Activated B cell treated with CpG ODN at 0.5 μM for 24 hours (primary cell): ENCODE measurements at places on chromosomes 12 and 14.
A peak's percentile ranks its signal among the peaks of the same experiment; 100 is the strongest.

- DNase-seq: no peak
These were observed 217.2 kb upstream of the BMP4 start for GRCh38 chr14:54173802-54174201.

DNA sequence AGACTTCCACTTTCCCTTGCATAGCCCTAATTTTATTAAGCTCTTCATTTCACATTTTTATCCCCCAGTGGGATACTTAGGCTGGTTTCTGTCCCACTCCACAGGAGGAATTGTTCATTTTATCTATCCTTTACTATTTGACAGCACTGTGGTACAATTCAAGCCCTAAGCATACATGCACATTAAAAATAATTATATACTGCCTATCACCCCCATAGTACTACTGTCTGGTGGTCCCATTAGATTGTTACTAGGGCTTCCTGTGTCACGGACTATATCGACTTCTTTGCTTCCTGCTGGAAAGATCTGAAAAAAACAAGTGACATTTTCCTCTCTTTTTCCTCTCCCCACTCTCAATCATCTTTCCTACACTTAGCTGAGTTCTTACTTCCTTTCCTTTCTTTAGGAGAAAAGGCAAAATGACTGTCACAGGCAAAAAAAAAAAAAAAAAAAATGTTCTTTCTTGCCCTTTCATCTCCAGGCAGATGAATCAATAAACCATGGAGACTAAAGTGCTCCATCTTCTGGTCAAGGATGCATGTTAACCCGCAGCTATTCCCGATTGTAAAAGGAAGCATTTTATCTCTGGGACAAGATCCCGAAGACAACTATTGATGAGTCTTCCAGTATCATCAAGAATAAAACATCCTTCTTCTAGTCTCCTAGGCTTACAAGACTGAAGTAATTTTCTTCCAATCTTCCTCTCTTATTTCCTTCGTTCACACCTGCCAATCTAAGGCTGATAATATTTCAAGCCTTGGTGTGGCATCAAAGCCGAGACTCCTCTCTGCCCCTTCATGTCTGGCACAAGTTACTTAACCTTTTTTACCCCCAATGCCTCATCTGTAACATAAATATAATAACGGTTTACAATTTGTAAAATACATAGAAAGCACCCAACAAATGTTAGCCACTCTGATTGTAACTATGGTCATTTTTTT is 94.4 kb upstream of the PLEKHG7 start:
- DNase-seq: no peak

GRCh38 chr12:96503976-96504375 is 14.6 kb downstream of the CFAP54 start:
- DNase-seq: no peak

DNA sequence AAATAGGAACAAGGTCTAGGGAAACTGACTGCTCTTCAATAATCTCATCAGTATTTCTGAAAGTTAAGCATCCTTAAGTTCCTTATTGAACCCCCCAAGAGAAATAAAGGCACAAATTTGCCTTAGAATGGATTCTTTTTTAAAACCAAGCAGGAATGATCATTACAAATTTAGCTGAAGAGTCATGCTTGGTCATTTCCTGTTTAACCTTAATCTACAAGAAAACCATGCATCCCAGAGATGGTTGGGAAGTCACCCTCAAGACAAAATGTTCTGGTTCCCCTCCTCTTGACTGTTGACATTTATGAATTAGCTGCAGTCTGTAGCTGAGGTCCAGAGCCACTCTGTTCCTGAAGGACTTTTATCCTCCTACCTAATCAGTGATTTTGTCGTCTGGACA is 291.8 kb upstream of the G2E3 start:
- no peak for DNase-seq

DNA sequence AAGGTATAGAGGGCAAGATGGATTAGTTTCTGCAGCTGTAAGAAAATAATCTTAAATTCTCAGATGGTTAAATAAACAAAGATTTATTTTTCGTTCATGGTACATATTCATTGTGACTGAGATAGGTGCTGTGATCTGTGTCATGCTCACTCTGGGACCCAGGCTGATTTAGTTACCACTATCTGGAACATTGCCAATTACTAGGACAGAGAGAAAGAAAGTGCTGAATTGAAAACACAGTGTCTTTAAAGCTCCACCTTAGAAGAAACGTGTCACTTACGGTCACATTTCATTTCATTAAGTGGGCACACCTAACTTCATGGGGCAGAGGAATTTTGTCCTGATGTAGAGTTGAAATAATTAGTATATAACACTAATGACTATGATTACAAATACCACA is 430.0 kb downstream of the CCDC91 start:
- DNase-seq: no peak

GRCh38 chr12:92539976-92540781 is 162.6 kb upstream of the PLEKHG7 start:
- peak; percentile 29 for DNase-seq

DNA sequence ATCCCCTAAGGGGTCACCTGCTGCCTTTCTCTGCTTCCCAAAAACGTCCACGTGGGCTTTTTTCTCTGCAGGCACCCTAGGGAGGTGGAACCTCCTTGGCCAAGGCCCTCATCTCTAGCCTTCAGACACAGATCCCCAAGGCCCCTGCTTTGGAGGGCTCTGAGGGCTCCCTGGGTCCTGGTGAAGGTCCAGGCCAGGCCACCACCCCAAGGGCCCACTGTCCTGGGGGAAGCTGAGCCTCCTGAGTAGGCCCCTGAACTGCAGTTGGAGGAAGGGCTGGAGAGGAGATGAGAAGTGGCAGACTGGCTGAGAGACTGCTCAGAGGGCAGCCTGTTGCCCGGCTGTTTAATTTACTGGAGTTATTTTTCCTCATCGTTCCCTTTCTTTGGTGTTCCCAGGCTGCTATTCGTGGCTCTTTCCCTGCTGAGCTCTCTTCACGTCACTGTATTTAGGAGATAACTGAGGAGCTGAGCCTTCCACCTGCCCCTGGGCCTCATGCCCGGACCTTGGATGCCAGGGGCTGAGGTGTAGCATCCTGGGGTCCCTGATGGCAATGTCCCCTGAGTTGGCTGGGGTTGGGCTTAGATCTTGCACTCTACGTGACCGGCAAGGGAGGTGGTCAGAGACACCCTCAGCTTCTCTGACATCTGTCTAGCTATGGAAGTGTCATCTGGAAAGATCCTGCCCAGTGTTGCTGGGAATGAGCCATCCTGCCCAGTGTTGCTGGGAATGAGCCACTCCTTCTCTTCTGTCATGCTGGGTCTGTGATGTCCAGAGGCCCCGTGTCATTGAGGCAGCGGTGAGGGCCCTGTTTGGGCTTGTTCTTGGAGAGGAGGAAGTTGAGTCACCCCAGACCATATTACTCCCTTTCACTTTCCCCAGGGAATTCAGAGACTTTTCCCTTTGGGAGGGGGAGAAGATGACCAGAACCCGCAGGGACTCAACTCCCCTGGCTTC is 139.8 kb downstream of the TSPAN9 start:
- no peak for DNase-seq

GRCh38 chr12:127595506-127595905 is 671.5 kb upstream of the TMEM132C start:
- no peak for DNase-seq

DNA sequence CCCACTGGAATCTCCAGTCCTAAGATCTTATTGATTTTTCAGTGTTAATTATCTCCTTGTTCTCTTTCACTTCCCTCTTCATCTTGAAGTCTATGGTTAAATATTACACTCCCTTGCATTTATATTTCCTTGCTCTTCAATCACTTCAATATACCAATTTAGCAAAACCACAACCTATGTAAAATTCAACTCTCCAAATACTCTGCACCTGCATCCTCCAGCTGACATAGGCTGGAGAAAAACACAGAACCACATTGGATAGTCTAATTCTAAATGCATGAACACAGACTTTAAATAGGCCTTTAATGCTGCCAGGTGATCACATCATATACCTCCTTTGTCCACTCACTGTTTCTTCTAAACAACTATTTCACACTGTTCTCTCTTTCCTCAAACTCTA is 253.8 kb upstream of the GARIN6 start:
- no peak for DNase-seq

DNA sequence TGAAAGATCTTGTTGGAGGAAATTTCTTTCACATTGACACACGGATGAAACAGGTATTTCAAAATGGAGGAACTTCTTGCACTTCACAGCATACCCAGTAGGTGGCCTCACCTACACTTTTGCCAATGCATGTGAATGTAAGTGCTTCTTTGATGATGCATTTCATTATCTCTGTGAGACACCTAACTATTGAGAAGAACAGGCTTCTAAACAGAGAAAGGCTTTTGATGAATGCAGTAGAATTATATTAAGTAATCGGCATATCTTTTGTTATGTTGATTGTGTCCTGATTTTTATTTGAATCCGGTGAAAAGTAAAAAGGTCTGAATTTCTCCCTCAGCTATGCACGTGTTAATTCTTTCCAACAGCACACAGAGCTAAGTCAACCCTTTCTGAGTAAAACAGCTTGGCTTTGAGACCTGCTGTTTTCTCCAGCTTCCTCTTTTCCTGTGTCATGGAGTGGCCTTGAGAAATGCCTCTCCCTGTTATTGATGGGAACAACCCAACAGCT is 399.0 kb downstream of the NAV3 start:
- no peak for DNase-seq

DNA sequence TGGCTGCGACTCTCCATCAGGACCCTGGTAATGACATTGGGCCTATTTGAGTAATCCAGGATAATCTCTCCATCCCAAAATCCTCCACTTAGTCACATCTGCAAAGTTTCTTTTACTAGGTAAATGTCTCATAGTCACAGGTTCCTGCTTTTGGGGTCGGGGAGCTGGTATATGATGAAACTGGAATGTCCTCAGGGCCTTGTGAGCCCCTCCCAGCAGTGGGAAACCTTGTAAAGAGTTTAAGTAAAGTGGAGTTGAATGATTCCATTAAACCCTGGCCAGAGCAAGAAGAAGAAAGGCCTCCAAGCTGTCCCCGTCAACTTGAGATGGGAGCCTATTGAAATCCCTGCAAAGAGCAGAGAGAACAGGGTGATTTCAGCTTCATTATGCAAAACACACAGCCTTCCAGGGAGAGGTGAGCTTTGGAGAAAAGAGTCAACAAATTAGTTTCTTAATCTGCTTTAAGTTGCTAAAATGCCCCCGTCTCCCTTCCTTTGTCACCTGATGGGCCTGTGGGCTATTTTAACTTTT is 12.6 kb downstream of the WSCD2 start:
- no peak for DNase-seq

GRCh38 chr14:61476754-61477410 is 155.5 kb downstream of the PRKCH start:
- no peak for DNase-seq

- DNase-seq: no peak
These were observed 3.4 kb downstream of the HOXC12 start for GRCh38 chr12:53958128-53958527.

- DNase-seq: no peak
These were observed 2.2 kb upstream of the LMO3 start for GRCh38 chr12:16607906-16608775.

DNA sequence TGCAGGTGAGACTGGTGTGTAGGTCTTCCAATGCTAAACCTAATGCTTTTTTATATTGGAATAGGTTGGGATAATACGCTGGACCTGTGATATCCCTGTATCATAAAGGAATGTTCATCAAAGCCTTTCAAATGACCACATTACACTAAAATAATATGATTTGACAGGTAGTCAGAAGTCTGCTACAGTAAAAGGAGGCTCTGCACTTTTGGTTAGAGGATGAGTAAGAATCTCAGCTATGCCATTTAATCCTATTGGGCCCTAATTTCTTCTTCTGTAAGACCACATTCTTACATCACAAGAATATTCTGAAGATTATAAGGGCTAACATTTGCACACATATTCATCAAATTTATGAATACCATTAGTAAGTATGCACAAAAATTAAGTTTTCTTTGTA is 250.5 kb upstream of the FLRT2 start:
- DNase-seq: no peak

- no peak for DNase-seq
These were observed 149.7 kb downstream of the C12orf75 start for GRCh38 chr12:105480162-105480561.

GRCh38 chr12:2940564-2940963 is 18.6 kb upstream of the TEAD4 start:
- no peak for DNase-seq

- no peak for DNase-seq
These were observed 20.3 kb upstream of the AMN1 start for GRCh38 chr12:31749024-31749704.

- no peak for DNase-seq
These were observed 55.0 kb upstream of the C14orf132 start for GRCh38 chr14:95984206-95984605.

DNA sequence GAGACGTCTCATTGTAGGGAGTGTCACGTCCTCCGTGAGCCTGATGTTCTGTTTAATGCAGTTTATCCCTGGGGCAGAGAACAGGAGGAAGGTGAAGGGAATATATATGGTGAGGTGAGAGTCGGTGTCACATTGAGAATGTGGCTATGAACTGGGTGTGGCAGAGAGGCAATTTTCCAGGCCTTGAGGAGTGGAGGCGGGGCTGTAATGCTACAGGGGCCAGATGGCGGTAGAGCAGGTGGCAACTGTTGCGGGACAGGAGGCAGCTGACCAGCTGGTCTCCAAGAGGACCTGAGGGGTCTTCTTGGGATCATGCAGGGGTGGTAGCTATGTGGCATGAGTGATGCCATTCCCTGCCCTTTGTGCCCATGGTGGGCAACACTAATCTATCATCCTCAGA is 59.6 kb downstream of the CACNA1C start:
- no peak for DNase-seq

- DNase-seq: no peak
These were observed 52.9 kb upstream of the SLC35F4 start for GRCh38 chr14:57918791-57919190.

DNA sequence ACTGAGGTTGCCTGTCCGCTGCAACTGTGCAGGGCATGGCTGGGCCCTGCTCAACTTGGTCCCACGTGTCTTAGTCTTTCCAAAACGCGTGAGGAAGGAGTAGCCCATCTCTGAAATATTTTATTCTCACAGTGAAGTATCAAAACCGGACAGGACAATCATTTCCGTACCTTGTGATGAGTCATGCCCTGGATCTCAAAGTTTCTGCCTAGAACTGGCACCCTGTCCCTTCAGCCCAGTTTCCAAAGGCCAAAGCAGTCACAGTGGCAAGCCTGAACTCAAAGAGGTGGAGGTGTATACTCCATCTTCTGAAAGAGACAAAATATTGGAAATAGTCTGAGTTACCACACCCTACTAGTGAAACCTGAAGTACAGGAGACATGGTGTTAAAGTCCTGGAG is 28.5 kb upstream of the SRGAP1 start:
- DNase-seq: no peak

- DNase-seq: no peak
These were observed 175.7 kb upstream of the GSC start for GRCh38 chr14:94945615-94946014.

GRCh38 chr14:66074537-66074936 is 411.6 kb upstream of the CCDC196 start:
- no peak for DNase-seq

DNA sequence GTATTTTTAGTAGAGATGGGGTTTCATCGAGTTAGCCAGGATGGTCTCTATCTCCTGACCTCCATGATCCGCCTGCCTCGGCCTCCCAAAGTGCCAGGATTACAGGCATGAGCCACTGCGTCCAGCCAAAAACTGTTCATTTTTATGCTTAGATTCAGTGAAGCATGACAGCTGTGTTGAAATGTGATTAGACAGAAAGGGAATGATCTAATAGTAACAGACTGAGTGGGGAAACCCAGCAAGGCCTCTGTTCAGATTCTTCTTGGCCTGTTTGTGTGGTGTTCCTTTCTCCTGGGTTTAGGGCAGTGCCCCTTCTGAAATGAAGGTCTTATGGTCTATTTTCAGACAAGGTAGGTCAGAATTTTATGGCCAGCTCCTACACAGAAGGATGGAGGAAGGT is 11.8 kb upstream of the ABCD4 start:
- DNase-seq: no peak

GRCh38 chr14:68214431-68214830 is 394.9 kb downstream of the RAD51B start:
- no peak for DNase-seq
